ENCODE measurements at places on chromosomes 4 and X.
A peak's percentile ranks its signal among the peaks of the same experiment; 100 is the strongest.

DNA sequence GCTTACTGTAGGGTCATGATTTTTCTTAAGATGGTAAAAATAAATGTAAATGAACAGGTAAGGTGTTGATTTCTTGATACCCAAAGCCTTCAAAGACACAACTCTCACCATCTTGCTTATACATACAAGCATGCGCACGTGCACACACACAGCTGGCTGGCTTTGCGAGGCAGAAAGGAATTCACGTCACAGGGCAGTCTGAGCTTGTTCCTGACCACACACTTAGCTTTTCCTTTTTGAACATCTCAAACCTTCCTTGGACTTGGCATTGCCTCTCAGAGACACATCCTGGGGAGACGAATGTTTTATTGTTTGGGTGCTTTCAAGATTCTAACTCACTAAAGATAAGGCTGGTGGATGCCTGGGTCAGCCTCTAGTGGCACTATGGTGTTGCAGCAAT is 175.0 kb downstream of the NHS start:
- DNase-seq: no peak

GRCh38 chrX:45142185-45142584 is 58.5 kb downstream of the DIPK2B start:
- DNase-seq: no peak

DNA sequence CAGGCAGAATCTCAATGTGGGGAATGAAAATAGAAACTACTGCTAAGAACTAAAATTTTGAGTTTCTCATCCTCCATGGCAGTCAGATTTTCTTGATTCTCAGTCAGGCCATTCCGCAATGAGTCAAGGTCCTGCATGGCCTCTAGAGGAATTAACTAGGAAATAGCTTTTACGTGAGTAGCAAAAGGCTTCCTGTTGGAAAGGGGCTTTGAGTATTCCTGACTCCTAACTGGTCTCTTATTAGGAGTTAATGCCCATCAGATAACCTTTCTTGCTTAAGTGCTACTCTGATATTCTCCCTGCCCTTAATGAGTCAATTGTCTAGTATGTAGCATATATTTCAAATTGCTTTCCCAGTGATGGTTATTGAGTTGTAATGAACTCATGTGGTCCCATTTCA is 65.7 kb upstream of the ARHGAP24 start:
- DNase-seq: no peak

GRCh38 chrX:15464704-15465103 is 28.4 kb downstream of the PIR start:
- DNase-seq: no peak

DNA sequence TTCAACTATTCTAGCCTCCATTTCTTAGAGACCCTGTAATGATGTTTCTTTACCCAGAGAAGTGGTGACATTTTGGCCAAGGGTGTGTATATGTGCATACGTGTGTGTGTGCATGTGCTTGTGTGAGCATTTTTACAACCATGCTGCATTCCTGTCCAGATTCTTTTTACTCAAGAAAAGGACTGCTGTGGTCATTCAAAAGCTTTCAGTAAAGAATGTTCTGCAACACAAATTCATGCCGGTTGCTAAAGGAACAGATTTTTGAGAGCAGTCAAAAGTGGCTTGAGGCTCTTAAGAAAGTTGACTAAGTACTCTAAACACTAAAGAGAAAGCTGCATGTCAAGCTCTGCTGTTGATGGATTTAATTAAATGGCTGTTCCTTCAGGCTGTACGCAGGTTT is 65.0 kb upstream of the FMR1 start:
- no peak for DNase-seq

DNA sequence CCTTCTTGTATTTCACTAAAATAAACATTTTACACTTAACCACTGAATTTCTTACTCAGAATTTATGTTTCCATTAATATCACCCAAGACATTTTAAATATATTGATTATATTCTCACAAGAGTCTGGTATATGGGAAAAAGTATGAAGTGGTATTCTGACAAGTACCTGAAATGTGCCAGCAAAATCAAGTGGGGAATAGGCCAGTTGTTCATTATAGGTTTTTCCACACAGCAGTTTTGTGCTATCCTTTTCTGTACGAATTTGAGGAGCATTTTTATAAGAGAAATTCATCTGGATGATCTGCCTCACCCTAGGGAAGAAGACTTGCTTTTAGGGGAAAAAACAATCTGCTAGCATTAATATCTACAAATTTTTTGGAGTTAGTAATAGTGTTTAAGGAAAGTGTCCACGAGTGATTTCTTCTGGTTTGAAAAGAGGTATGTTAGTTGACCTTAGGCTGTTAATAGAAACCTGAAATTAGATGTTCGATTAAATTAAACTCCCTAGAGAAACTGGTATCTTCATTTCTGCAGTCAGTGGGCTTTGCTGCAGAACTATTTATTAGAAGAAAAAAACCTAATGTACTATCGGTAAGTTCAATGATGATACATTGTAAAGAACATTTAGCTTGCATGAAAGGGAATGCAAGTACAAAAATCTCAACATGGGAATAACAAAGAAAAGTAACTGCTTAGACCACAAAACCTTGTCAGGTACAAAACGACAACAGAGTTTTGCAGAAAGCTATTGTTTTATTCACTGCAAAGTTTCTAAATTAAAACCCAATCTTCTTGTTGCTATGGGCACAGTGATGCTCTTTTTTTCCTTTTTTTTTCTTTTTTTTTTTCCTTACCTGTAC is 1.8 kb downstream of the KLF3 start:
- peak; percentile 24 for DNase-seq

Measured in NCI-H1417 (cell line).